ENCODE measurements at places on chromosomes 16 and 17. TPM values are rescaled to one million over a fixed set of nuclear protein-coding genes. Genes with fewer than 3 reads are reported as not detected.

Gene NDRG4
- total RNA-seq, result 18.8 TPM

Gene CYBA
- total RNA-seq, result 101 TPM

Gene TSNAXIP1
- 2.8 TPM for total RNA-seq

Gene RPS6KB1
- 18.7 TPM for total RNA-seq

Gene CCL5
- total RNA-seq, result not detected

Gene EVI2B
- total RNA-seq, result not detected

Gene MEIOB
- total RNA-seq, result 1.9 TPM

Gene KRT24
- not detected for total RNA-seq

Gene SPDYE4
- not detected for total RNA-seq

Gene HP
- total RNA-seq, result not detected

Gene ZG16
- not detected for total RNA-seq

Gene KRTAP9-8
- total RNA-seq, result not detected

Gene NME3
- total RNA-seq, result 42.5 TPM

Gene TNS4
- total RNA-seq, result not detected

Gene RNF135
- 4.2 TPM for total RNA-seq

Gene CHTF18
- total RNA-seq, result 124 TPM

Gene RNF213
- 23.7 TPM for total RNA-seq

Gene CCL2
- total RNA-seq, result 7.0 TPM

Gene KRTAP4-9
- total RNA-seq, result not detected

Gene NPIPB13
- 4.0 TPM for total RNA-seq

Gene KCNH4
- total RNA-seq, result not detected

Gene APOBR
- not detected for total RNA-seq

Gene LRRC37A
- total RNA-seq, result 5.4 TPM

Gene LRRC3C
- not detected for total RNA-seq

Gene TBC1D3C
- total RNA-seq, result not detected

Gene RAI1
- 27.4 TPM for total RNA-seq

Gene RAPGEFL1
- total RNA-seq, result 6.8 TPM

Gene OR3A3
- total RNA-seq, result not detected

Gene ST6GALNAC1
- not detected for total RNA-seq

Gene ABCA10
- 0.21 TPM for total RNA-seq

Gene CCDC154
- 0.28 TPM for total RNA-seq

Gene ZPBP2
- not detected for total RNA-seq

Gene KSR1
- total RNA-seq, result 16.4 TPM

Gene CMTM2
- not detected for total RNA-seq

Gene TMEM186
- total RNA-seq, result 6.4 TPM

Gene CCDC182
- not detected for total RNA-seq

Gene C17orf78
- total RNA-seq, result not detected

Gene GNG13
- not detected for total RNA-seq

Gene CDR2L
- 4.0 TPM for total RNA-seq

Gene CCL1
- total RNA-seq, result not detected

Gene ATP2C2
- total RNA-seq, result 0.71 TPM

Gene SLC16A11
- total RNA-seq, result not detected
